ENCODE measurements at places on chromosomes 7 and 10. TPM values are rescaled to one million over a fixed set of nuclear protein-coding genes. Genes with fewer than 3 reads are reported as not detected.

GRCh38 chr10:84095811-84096497, 43.4 kb upstream of the GHITM start:
- no peaks in the 10 kb centered on the region for H3K27me3 ChIP-seq
- H3K36me3 ChIP-seq, result no peaks in the 10 kb centered on the region
- no peak for DNase-seq
- no peaks in the 10 kb centered on the region for H3K4me1 ChIP-seq

Gene TMEM213
- not detected for total RNA-seq

Gene MOGAT3
- 22.5 TPM for total RNA-seq

DNA sequence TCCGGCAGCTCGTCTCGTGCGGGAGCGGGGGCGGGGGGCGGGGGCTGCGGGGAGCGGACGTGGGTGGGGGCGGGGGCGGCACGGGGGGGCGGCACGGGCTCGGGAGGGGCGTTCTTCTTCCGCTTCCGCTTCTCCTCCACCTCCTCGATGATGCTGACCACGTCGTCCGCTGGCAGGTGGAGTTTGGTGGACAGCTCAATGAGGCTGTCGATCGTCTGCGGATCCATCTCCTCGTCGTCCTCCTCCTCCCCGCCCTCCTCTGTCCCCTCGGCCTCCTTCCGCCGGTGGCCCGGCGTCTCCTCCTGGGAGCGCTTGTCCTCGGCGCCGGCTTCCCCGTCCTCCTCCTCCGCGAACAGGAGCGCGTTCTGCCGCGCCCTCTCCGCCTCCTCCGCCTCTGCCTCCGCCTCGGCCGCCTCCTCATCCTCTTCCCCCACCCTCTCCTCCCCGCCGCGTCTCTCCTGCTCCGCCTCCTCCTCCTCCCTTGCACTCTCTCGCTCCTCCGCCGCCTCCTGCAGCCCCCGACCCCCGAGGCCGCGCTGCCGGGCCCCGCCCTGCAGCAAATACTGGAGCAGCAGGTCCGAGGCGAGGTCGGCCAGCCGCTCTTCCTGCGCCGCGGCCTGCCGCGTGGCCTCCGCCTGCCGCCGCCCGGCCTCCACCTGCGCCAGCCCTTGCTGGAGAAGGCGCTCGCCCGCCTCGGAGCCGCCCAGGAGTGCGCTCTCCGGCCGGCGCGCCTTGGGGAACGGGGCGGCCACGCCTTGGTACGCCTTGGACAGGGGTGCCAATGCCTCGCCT, 1.9 kb downstream of the VGF start:
- H3K36me3 ChIP-seq, result peaks cover 2% of the 10 kb centered on the region
- no peak overlapping the region for H3K27ac ChIP-seq
- peaks cover 37% of the 10 kb centered on the region for H3K4me1 ChIP-seq
- DNase-seq, result no peak
- H3K27me3 ChIP-seq, result no peaks in the 10 kb centered on the region

Gene GPER1
- 19.7 TPM for total RNA-seq

- H3K4me1 ChIP-seq, result no peaks in the 10 kb centered on the region
- H3K4me3 ChIP-seq, result no peak overlapping the region
- DNase-seq, result no peak
Measured at GRCh38 chr7:69739190-69739589, 140.9 kb downstream of the AUTS2 start.

Gene TUBAL3
- total RNA-seq, result 0.07 TPM

Gene SOSTDC1
- not detected for total RNA-seq
